ENCODE measurements at places on chromosomes 3 and 15.

GRCh38 chr3:40042752-40043443, 233.5 kb downstream of the MYRIP start:
- DNase-seq = no peak

DNA sequence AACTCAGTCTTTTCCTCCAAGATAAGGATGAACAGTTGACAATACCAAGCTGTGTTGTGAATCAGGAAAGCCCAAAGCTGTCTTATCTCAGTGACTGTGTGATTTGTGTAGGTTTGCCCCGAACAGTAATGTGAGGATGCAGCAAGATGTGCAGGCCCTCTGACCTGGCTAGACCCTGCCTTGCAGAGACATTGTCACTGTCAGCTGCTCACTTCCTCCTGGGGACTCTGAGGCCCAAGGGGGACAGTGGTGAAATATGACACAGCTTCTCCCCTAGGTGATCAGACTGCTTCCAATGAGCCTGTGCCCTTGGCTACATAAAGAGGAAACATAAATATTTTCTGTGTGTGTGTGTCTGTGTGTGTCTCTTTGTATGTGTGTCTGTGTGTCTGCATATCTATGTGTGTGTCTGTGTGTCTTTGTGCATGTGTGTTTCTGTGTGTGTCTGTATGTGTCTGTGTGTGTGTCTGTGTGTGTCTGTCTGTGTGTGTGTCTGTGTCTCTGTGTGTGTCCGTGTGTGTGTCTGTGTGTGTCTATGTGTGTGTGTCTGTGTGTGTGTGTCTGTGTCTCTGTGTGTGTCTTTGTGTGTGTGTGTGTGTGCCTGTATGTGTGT, 21.7 kb downstream of the LRRK1 start:
- DNase-seq = no peak

GRCh38 chr3:39471652-39472051, 4.2 kb downstream of the MOBP start:
- no peak for DNase-seq

DNA sequence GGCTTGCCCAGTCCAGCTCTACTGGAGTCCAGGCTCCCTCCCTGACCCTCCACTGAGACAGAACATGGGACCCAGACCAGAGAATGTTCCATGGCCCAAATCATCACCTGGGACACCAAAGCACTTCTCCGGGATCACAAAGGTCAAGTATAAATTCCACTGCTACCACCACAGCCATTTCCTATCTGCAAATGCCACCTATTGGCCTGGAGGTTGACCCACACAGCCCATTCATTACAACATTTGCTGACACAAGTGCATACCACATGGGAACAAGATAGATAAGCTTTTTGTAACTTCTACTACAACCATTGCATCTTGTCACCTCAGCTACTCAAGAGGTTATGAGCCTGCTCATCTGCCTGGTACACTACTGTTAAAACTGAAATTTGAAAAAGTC, 126.8 kb upstream of the NECTIN3 start:
- no peak for DNase-seq

DNA sequence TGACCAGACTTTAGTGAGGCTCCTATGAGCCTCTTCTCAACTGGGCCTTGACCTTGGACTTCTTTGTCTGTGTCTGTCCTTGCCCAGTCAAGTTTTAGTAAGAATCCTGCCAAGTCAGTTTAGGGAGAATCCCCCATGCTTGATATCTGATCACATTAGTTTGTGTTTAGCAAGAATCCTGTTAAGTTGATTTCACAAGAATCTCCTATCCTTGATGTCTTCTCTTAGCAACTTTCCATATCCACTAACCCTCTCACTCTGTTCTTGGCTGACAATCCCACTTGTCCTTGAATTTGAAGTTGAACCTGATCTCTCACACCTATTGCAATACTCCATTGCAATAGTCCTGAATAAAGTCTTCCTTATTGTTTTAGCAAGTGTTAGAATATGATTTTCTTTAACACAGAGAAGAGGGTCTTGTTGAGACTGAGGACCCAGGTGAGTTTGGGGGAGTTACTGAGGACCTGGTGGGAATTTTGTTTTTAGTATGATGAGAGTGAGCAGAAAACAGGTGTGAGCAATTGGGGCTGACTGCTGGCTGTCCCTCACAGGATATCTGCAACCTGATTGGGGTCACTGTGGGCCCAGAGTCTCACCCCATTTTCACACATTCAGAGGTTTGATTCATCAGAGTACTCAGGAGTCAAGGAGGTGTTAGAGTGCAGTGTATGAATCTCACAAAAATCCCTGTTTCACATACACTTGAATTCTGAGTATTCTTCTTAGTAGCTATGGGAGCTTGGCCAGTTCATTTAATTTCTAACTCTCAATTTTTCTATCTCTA, 39.9 kb upstream of the TNFAIP8L3 start:
- DNase-seq = no peak

Data from M059J (cell line).